ENCODE measurements at places on chromosomes 7 and 10. TPM values are rescaled to one million over a fixed set of nuclear protein-coding genes. Genes with fewer than 3 reads are reported as not detected.

- H3K4me1 ChIP-seq, result no peaks in the 10 kb centered on the region
- no peaks in the 10 kb centered on the region for H3K36me3 ChIP-seq
- DNase-seq, result no peak
- peaks cover 27% of the 10 kb centered on the region for H3K27me3 ChIP-seq
Observed at GRCh38 chr10:77274046-77274795, 363.4 kb downstream of the KCNMA1 start.

Gene EN2
- not detected for total RNA-seq

Gene STARD3NL
- 18.0 TPM for total RNA-seq

Gene PAPSS2
- 1.3 TPM for total RNA-seq

Gene SCRN1
- total RNA-seq, result 5.7 TPM

DNA sequence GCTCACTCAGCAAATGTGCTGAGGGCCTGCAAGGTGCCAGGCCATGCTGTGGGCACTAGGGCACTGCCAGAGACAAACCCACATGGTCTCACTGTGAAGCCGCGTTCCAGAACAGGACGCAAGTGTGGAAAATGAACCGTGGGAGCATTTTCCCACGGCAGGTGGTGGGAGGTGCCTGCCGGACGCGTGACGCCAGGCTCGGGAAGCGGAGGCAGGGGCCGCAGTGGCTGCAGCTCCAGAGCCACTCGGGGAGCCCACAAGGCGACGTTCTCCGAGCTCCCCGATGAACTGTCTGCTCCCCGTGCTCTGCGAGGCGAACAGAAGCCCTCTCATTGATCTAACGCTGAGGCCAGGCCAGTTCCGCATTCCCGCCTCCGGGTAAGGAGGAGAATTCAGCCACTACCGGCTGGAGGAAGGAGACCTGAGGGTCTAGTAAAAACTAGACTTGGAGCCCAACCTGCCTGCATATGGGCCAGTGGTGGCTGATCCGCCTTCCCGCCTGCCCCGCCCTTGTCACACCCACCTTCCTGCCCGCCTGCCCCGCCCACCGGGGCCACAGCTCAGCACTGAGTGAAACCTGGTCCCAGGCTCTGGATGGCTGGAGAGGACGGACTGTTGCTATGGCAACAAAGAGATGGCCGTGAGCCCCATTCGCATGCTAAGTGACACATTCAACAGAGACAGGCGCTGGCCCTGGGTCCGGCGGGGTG is 13.1 kb downstream of the ADGRA1 start:
- DNase-seq, result no peak
- no peaks in the 10 kb centered on the region for H3K36me3 ChIP-seq
- peak overlapping the region; percentile 15 for H3K4me3 ChIP-seq
- H3K4me1 ChIP-seq, result peaks cover 4% of the 10 kb centered on the region
- peaks cover 28% of the 10 kb centered on the region for H3K27me3 ChIP-seq
- no peak overlapping the region for H3K27ac ChIP-seq

DNA sequence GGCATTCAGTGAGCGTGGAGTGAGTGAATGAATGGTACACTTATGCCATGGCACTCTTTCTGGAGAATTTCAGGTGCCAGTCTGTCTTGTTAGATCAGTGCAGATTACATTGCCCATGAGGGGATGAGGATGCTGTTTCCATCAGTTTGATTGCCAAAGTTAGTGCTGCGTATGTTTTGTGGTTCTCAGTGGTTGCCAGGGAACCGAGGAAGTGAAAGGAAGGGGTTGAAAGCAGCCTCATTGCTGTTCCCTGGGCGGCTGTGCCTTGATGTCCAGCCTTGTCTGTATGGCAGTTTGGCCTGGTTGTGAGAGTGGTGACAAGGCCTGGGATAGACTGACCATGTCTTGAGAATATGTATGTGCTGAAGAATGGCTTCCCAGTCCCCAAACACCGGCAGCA is 30.2 kb downstream of the WBP1L start:
- no peak for DNase-seq
- peak overlapping the region; percentile 76 for H3K27ac ChIP-seq
- H3K27me3 ChIP-seq, result no peaks in the 10 kb centered on the region
- H3K36me3 ChIP-seq, result peaks cover 3% of the 10 kb centered on the region
- H3K4me3 ChIP-seq, result peak overlapping the region; percentile 21
- H3K4me1 ChIP-seq, result peaks cover 34% of the 10 kb centered on the region

Gene LIPN
- total RNA-seq, result not detected

Gene KIAA1217
- 0.85 TPM for total RNA-seq

DNA sequence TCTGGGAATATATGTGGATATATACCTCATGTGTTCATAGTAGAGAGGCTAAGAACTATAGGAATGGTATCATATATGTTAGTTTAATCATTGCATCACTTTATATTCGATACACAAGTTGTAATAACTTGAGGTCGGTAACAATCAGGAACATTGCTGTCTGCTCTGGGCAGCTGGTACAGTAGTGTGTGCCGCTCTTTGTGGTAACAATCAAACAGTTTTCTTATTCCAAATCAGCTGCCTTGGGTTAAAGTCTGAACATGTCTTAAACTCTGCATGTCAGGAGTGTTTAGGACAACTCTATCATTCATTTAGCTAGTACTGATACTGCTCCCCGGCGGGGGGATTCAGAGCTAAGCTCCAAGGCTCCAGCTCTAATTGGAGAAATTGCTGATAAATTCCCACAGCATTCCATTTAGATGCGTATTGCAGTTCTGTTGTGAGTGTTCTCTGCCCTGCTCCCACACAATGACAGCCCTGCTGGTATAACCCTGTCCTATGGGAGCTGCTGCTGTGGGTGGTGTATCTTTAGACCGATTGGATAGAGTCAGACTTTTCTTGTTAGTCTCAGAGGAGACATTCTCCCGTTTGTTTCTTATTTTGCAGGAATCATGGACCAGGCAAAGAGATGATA is 707.5 kb upstream of the FZD8 start:
- no peak for DNase-seq
- no peaks in the 10 kb centered on the region for H3K27me3 ChIP-seq
- H3K27ac ChIP-seq, result no peak overlapping the region
- no peaks in the 10 kb centered on the region for H3K36me3 ChIP-seq
- no peak overlapping the region for H3K4me3 ChIP-seq
